ENCODE measurements at places on chromosomes 2 and 18.

DNA sequence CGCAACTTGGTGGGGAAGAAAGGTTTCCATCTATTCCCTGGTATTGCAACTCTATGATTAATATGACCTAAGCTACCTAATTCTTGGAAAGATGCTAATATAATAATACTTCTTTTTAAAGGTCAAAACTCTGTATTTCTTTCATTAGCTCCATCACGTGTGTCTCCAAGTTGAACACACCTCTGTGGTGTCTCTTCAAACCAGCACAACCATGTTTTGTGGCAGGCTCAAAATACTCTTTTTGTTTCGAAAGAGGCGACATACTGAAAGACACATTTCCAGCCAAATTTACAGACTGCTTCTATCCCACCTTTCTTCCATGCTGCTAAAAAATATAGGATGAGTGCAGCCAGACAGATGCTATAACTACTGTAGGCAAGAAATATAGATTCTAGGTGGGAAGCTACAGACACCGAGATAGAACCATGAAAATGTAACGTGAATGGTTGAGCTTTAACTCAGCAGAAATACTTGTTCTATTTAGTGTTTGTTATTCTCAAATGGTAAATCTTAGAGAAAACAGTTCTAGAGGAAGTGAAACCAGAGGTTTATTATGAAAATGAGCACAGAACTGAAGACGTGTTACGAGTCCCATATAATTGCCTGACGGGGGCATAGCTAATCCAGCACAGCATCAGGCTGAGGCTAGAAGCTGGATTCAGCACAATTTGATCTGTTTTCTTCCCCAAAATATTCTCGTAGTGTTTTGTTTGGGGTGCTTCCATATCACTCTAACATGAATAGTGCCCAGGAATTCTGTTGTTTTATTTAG lies 991.5 kb upstream of the FANCL start:
- no peak for DNase-seq

GRCh38 chr18:79681484-79682387 lies 2.1 kb downstream of the CTDP1 start:
- no peak for DNase-seq

GRCh38 chr2:61210332-61210981 lies 48.5 kb downstream of the C2orf74 start:
- DNase-seq = no peak

- DNase-seq = no peak
Observed at GRCh38 chr18:78935406-78935805, 44.2 kb upstream of the SALL3 start.

DNA sequence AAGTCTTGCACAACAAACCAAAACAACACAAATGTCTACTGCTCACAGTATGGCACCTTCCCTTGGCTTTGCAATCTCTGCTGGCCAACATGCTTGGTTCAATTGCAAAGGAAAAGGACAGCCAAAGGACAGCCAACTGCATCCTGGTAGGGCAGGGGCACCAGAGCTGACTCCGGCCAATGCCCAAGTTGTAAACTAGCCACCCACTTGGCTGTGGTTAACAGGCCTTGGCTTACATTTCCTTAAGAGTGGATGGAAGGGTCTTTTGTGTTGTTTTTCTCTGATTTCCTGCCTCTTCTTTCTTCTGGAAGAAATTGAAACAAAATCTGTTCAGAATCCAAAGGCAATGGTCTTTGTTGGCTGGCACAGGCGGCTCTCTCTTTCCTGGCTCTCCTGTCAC lies 119.1 kb upstream of the TRIB2 start:
- DNase-seq = peak; percentile 51

- peak; percentile 4 for DNase-seq
Observed at GRCh38 chr18:10140461-10141282, 226.9 kb downstream of the VAPA start.

GRCh38 chr2:191262436-191262835 lies 17.2 kb downstream of the MYO1B start:
- no peak for DNase-seq

GRCh38 chr2:17076533-17076932 lies 410.9 kb upstream of the CYRIA start:
- DNase-seq = no peak

GRCh38 chr2:159968279-159968900 lies 94.0 kb downstream of the PLA2R1 start:
- peak; percentile 15 for DNase-seq

- DNase-seq = no peak
Observed at GRCh38 chr2:29323301-29323700, 208.1 kb downstream of the CLIP4 start.

- DNase-seq = no peak
Observed at GRCh38 chr2:127155947-127156346, 49.0 kb upstream of the BIN1 start.

- no peak for DNase-seq
Observed at GRCh38 chr2:150548527-150548926, 61.1 kb upstream of the RND3 start.

GRCh38 chr2:30371772-30372373 lies 75.2 kb upstream of the LCLAT1 start:
- DNase-seq = no peak

- DNase-seq = no peak
Observed at GRCh38 chr2:209499069-209499468, 75.2 kb downstream of the MAP2 start.

GRCh38 chr2:55936351-55936750 lies 12.8 kb upstream of the EFEMP1 start:
- DNase-seq = no peak

- DNase-seq = no peak
Observed at GRCh38 chr2:201174687-201175086, 8.3 kb upstream of the CASP10 start.

- DNase-seq = no peak
Observed at GRCh38 chr2:15939556-15939853, 845 bp upstream of the MYCN start.

- DNase-seq = no peak
Observed at GRCh38 chr18:69528435-69528834, 127.7 kb downstream of the DOK6 start.

DNA sequence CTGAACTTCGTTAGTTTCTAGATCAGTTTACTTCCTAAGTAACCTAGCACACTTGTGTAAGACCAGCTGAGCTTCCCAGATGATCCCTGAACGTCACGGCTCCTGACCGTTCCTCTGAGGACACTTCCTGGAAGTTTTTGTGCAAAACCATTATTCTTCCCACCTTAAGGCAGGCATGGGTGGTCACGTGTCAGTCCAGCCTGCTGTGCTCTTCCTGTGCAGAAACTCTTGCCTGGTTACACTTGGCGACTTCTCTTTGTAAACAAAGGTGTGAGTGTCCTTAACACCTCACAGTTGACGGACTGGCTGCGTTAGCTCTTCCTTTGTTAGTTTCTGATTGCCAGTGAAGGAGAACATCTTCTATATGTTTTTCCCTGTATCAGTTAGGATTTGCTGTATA lies 118.3 kb downstream of the SH3RF3 start:
- DNase-seq = no peak

DNA sequence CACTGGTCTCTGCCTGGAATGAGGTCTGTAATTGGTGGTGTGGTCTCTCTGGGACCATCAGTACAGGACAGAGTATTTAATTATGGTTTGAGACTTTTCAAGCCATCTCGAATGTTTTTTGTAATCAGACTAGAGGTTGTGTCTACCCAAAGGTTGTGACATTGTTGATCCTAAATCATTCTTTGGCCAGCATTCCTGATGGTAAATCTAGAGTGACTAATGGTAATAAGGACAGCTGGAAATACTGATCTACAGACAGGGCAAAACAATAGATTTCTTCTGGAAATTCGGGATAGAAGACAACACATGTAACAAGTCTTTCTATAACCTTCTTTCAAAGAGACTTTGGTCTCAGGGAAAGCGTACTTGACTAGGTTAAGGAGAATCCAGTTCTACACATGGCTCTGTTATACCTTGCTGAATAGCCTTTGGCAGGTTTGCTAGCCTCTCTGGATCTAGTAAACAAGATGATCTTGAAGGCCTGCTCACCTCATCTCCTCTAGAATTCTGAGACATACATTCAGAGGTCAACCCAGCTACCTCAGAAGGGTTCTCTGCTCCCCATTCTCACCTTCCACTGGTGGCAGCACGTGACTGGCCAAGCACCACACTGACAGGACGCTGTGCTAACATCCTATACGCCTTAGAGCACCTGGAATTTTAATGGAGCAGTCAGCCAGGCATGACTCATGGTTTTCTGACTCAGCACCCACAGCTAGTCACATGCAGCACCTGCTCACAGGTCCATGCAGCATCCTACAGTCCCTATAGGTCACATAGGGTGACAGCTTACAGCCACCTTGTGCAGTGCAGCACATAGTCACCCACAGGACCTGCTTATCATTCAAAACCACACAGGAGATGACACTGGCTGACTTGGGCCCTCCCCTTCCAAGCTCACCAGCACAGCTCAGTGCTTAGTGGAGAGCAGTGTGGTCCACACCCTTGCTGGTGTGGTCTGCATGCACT lies 12.2 kb downstream of the PLB1 start:
- no peak for DNase-seq

- DNase-seq = no peak
Observed at GRCh38 chr2:45506756-45507155, 104.3 kb downstream of the SRBD1 start.

GRCh38 chr2:64873472-64873924 lies 115.7 kb upstream of the SLC1A4 start:
- DNase-seq = peak; percentile 62

- DNase-seq = peak; percentile 50
Observed at GRCh38 chr2:62774555-62775366, 69.2 kb downstream of the EHBP1 start.

DNA sequence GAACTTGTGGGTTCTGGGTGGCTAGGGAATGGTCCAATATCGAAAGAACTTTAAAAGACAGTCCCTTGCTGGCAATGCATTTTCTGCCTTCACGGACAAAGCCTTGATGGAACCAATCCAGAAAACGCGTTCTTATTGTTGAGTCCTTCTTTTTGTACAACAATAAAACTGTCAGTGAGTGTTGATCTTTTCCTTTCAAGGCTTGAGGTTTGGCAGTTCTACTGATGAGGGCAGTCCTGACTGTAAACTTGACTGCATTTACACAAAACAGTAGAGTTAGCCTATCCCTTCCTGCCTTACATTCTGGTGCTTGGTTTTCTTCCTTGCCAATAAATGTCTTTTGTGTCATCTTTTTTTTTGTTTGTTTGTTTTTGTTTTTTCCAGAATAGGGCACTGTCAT lies 2.5 kb upstream of the UGT1A7 start:
- DNase-seq = no peak

- DNase-seq = no peak
Observed at GRCh38 chr2:98520806-98521205, 76.1 kb downstream of the INPP4A start.

DNA sequence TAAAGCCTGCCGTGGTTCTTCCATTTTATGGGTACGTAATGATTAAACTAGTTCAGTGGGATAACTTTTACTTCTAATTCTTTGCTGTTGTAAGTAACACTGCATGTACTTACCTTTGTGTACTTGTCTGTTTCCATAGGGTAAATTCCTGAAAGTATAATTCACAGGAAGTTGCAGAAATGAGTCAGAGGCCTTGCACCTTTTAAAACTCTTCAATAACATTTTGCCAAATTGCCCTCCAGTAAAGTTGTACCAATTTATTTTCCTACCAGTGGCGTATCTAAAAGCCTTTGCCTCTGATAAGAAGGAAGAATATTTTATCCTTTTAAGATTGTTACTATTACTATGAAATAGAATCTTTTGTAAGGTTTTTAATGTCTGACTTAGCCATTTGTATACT lies 65.1 kb downstream of the CAB39 start:
- DNase-seq = no peak

DNA sequence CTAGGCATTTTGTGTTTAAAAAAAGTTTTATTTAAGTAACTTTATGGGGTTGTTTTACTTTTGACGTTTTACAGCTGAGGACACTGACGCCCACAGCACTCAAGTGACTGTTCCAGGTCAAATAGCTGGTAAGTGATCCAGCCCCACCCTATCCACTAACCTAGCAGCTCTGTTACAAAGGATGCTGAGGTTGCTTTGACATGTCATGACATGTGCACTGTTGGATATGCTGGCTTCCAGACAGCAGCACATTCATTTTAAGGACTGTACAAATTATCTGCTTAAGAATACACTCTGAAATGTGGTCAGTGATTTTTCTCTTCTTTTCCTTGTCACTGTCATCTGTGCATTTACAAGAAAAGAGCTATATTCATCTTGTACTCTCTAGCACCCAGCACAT lies 417.5 kb downstream of the ZEB2 start:
- DNase-seq = no peak

GRCh38 chr18:77032181-77032701 lies 100.3 kb downstream of the MBP start:
- no peak for DNase-seq

DNA sequence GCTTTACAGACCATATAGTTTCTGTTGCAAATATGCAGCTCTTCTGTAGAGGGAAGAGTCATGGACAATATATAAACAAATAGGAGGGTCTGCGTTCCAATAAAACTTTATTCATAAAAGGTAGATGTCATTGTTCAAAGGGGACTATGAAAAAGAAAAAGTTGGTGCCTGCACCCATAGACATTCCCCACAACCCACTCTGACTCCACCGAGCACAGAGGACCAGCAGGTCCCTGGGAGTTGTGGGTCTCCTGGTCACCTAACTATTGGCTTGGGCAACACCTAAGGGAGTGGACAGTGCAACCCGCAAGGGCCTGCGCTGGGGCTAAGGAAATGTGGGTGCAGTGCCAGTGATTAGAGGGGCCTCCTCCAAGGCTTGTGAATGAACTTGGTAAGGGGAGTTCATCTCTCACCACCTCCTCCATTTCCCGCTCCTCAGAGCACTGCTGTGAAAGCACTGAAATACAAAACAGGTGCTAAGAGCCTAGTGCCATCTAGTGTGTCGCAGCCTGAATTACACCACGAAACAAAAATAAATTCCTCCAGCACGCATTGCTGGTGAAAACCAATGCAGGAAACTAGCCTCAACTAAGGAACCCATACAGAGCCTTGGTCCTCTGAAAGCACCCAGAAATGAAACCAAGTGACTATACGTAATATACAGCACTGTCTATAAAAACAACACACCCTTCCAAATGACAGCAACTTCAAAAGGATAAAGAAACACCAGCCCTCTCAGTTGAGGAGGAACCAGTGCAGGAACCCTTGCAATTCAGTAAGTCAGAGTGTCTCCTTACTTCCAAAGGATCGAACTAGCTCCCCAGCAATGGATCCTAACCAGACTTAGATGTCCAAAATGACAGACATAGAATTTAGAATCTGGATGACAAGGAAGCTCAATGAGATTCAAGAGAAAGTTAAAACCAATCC lies 166.6 kb downstream of the RNF144A start:
- DNase-seq = no peak

DNA sequence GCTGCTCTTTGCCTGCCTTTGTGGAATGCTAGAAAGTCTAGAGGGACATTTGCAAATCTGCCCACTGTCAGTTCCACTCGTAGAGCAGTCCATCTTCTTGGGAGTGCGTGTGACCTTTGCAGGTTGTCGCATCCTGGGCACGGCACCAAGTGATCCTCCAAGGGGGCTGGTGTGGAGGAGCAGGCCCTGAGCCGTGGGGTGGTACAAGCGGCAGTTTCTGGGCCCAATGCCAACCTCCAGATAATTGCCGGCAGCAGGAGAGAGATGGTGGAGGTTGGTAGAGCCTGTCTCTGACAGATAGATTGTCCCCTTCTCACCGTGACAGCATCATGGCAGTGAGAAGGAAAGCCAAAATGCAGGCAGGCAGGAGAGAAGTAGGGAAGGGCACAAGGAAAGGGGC lies 150.7 kb upstream of the SLC14A2 start:
- no peak for DNase-seq

- no peak for DNase-seq
Observed at GRCh38 chr2:230758566-230759480, 46.2 kb downstream of the CAB39 start.

- DNase-seq = no peak
Observed at GRCh38 chr2:68643011-68643873, at the start of gene PROKR1. Gene PROKR1, plus strand, starts transcription at chr2:68643579. Its CDS starts 2,243 bp downstream, at chr2:68645822.

GRCh38 chr2:174341995-174342685 lies 7.4 kb downstream of the SP9 start:
- no peak for DNase-seq

All from midbrain (tissue), 1 donor.